ENCODE measurements at places on chromosomes 7 and 10. TPM values are rescaled to one million over a fixed set of nuclear protein-coding genes. Genes with fewer than 3 reads are reported as not detected.

Gene SFMBT2
- polyA plus RNA-seq: 0.06 TPM

Gene HOXA4
- 1.3 TPM for polyA plus RNA-seq

Gene OR6B1
- not detected for polyA plus RNA-seq

Gene ODAD2
- polyA plus RNA-seq: 3.9 TPM

Gene DYDC2
- not detected for polyA plus RNA-seq

Gene MYH16
- polyA plus RNA-seq: not detected

- DNase-seq: no peak
These were observed 3.5 kb downstream of the CYTH3 start for GRCh38 chr7:6268907-6269306.

DNA sequence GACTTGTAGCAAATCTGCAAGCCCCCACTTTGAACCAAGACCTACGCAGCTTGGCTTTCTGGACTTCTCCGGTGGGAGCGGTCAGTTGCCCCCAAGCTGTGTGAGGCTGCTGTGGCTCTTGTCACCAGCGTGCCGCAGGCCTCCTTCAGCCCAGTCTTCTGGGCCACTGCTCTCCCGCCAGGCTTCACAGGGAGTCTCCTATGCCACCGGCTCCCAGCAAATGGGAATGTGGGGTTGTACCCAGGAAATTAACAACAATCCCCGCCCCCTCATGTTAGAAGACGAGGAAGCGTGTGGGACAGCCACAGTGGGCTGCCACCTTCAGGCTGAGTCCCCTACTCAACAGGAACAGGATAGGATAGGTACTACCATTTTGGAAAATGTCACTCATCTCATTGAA is 4.2 kb downstream of the WDR86 start:
- no peak for DNase-seq

- DNase-seq: no peak
These were observed 30.1 kb upstream of the CD36 start for GRCh38 chr7:80608336-80608735.

DNA sequence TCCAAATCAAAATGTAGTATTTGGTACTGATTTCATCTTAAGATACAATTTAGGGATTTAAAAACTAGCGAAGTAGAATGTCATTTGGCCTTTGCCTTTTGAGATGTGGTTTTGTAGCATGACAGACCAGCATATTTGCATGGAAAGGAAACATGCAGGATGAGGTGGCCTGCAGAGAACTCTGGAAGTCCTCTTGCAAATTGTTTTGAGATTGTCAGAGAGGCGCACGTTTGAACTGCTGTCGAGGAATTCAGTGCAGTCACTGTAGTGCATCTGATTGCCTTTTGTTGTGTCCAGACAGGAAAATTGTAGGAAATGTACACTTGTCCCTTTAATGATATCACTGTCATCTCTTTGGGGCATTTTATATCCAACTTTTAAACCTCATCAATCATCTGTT is 136.7 kb downstream of the CELF2 start:
- no peak for DNase-seq

- no peak for DNase-seq
These were observed 25.9 kb upstream of the SP4 start for GRCh38 chr7:21401944-21402343.

DNA sequence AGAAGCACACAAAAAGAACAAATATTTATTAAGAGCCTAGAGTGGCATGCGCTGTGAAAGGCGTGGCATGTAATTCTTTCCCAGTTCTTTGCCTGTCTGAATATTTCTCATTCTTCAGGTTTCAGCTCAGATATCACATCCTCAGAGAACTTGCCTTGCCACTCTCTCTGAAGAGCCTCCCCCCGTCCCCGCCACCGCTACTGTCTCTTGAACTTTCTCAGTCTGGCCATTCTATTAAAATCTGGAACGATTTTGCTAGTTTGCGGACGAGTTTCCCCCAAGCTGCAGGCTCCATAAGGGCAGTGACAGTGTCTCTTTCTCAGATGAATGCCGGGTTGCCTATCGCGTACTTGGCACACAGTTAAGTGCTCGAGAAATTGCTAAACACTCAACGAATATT is 787 bp upstream of the PLEKHA1 start:
- DNase-seq: no peak

DNA sequence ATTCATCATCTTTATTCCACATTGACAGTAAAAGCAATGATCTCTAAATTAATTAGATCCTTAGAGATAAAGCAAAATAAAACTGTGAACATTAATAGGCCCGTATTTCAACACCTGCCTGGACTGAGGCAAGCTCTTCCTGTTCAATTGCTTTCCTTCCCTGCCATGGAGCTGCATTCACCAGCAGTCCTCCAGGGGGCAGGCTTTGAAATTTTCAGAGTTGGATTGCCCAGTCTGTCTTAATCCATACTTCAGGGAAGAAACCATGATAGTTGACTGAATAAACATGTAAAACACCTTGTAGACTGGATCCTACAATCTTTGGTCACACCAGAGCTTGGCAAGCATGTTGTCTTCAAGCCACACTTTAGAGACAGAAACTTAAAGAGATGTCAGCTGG is 936.6 kb downstream of the NRG3 start:
- DNase-seq: no peak

GRCh38 chr10:4609251-4609650 is 216.8 kb upstream of the AKR1E2 start:
- DNase-seq: no peak

- DNase-seq: no peak
These were observed 103.8 kb downstream of the XRCC2 start for GRCh38 chr7:152572101-152572500.

GRCh38 chr7:92121681-92122080 is 12.6 kb downstream of the CYP51A1 start:
- DNase-seq: no peak

- no peak for DNase-seq
These were observed 498.4 kb upstream of the POM121L12 start for GRCh38 chr7:52537051-52537450.

- DNase-seq: no peak
These were observed 29.0 kb downstream of the PDGFA start for GRCh38 chr7:490461-491291.

DNA sequence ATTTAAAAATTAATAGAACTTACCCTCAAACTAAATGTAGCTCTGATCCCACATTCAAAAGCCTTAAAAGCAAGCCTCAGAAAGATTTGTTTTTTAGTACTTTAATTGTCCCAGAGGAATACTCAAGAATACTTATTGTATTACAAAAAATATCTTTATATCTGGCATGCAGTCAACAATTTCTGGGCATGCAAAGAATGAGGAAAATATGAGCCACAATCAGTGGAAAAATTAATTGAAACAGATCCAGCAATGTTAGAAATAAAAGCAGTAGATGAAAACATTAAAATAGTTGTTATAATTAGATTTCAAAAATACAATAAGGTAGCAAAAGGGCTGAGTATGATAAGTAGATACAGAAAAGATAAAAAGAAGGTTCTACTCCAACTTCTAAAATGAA is 154.7 kb downstream of the PON1 start:
- DNase-seq: no peak
